Activated T-helper 17 cell treated with anti-CD3 and anti-CD28 coated beads, Interleukin-2, amount 50 U/mL, for 72 hours (primary cell): ENCODE measurements at places on chromosomes 5 and 9. TPM values are rescaled to one million over a fixed set of nuclear protein-coding genes. Genes with fewer than 3 reads are reported as not detected.

GRCh38 chr9:98549401-98549800, 159.3 kb downstream of the GABBR2 start:
- no peak overlapping the region for H3K27ac ChIP-seq
- H3K36me3 ChIP-seq = no peaks in the 10 kb centered on the region
- H3K4me1 ChIP-seq = no peaks in the 10 kb centered on the region

DNA sequence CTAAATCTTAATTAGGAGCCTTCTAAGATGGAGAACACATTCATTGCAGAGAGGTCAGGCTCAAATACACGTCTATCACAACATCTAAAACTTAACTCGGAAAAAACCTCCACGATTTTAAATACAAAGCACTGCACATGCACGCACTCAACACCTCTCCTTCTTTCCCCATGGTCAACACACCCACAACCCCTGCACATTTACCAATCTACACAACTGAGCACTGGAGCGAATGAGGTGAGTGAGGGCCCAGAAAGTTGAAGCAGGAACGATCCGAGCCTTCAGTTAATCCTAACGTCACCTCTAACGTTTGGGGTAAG, 278 bp upstream of the NIPSNAP3A start:
- H3K27ac ChIP-seq = peak overlapping the region; percentile 75
- peaks cover 9% of the 10 kb centered on the region for H3K4me1 ChIP-seq
- peaks cover 14% of the 10 kb centered on the region for H3K36me3 ChIP-seq
- H3K4me3 ChIP-seq = peak overlapping the region; percentile 84
- ATAC-seq = peak; percentile 26

DNA sequence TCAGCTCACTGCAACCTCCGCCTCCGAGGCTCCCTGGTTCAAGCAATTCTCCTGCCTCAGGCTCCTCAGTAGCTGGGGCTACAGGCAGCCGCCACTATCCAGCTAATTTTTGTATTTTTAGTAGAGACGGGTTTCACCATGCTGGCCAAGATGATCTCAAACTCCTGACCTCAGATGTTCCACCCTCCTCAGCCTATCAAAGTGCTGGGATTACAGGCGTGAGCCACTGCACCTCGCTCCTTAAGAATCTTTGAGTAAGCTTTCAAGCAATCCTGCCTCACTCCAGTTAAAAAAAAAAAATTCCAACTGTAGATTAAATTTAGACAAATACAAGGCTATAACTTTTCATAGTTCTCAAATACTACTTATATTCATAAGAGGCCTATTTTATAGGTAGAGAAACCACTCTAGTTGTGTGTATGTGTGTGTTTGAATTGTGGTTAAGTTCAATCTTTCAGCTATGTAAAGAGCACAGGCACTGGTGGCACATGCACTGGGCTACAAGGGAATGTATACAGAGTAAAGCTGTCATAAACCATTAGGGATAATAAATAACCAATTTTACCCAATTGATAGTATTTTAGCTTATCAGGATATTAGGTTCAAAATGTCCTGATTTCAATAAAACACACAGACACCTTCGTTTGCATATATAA, 50.6 kb upstream of the RAPGEF6 start:
- H3K4me1 ChIP-seq = no peaks in the 10 kb centered on the region
- H3K27ac ChIP-seq = no peak overlapping the region
- H3K36me3 ChIP-seq = peaks cover 38% of the 10 kb centered on the region
- no peaks in the 10 kb centered on the region for H3K27me3 ChIP-seq
- no peak for ATAC-seq

GRCh38 chr9:114270120-114270975, 52.5 kb upstream of the ORM1 start:
- no peaks in the 10 kb centered on the region for H3K4me1 ChIP-seq
- H3K27ac ChIP-seq = no peak overlapping the region
- peaks cover 8% of the 10 kb centered on the region for H3K27me3 ChIP-seq

Gene HSPB3
- total RNA-seq = not detected

Gene COL5A1
- 1.3 TPM for total RNA-seq

Gene ENTPD2
- total RNA-seq = 0.69 TPM

- no peaks in the 10 kb centered on the region for H3K4me1 ChIP-seq
- H3K27ac ChIP-seq = no peak overlapping the region
- no peaks in the 10 kb centered on the region for H3K27me3 ChIP-seq
- H3K4me3 ChIP-seq = no peak overlapping the region
- ATAC-seq = no peak
Measured at GRCh38 chr9:83382421-83382820, 155.8 kb downstream of the FRMD3 start.

Gene GRXCR2
- total RNA-seq = not detected

DNA sequence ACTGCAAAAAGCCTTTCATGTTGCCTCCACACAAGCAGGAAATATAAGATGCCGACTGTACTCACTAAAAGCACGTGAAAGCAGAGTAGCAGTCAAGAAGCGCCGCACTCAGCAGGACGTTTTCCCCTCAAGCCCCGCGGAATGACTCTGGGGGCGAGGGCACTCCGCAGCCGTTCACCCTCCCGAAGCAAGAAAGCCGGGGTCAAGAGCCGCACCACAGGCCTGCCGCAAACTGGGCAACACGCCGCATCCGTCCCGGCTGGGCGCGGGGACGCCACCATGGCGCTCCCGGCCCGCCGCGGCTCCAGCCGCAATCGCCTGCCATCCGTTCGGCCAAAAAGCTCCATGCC, 364 bp downstream of the RPS6 start:
- peaks cover 58% of the 10 kb centered on the region for H3K36me3 ChIP-seq
- peak overlapping the region; percentile 97 for H3K27ac ChIP-seq
- H3K27me3 ChIP-seq = no peaks in the 10 kb centered on the region
- ATAC-seq = peak; percentile 35

DNA sequence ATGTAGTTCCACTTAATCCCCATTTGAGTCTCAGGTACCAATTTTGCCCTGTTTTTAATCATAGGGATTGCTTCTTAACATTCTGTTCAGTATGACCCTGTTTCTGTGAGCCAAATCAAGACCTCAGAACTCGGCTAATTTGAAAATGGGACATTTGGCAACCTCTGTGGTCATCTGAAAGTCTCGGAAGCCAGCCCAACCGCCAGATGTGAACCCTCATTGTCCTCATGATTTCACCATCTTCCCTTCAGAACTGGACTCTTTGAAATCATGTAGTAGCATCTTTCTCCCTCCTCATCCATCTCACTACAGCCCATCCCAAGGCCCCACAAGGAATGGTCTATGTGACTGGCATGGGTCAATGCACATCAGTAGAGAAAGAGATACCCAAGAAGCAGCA, 88.9 kb downstream of the S1PR3 start:
- H3K4me1 ChIP-seq = peaks cover 5% of the 10 kb centered on the region
- no peaks in the 10 kb centered on the region for H3K36me3 ChIP-seq
- H3K4me3 ChIP-seq = no peak overlapping the region
- ATAC-seq = no peak

Gene SLC6A18
- total RNA-seq = not detected

DNA sequence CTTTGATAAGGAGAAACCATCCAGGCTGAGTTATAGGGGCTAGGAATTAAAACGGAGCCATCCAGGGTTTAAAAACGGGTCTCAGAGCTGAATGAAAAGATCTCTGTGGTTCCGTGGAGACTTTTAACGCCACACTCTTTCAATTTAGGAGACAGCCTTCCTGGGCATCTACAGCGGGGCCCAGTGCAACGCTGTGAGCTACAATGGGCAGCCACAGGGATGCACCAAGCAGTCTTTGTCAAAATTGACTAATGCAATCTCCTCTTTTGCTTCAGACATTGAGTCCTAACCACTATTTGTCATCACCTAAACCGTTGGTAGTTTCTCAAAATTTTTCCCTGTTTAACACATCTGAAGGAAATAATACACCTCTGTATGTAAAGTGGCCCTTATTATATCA, 96.6 kb upstream of the ABCA1 start:
- no peaks in the 10 kb centered on the region for H3K36me3 ChIP-seq
- no peak overlapping the region for H3K4me3 ChIP-seq
- no peaks in the 10 kb centered on the region for H3K4me1 ChIP-seq
- H3K27ac ChIP-seq = no peak overlapping the region
- peaks cover 9% of the 10 kb centered on the region for H3K27me3 ChIP-seq

Gene WNK2
- 0.93 TPM for total RNA-seq

GRCh38 chr5:76736679-76737556, 21.0 kb downstream of the F2R start:
- H3K27me3 ChIP-seq = no peaks in the 10 kb centered on the region
- H3K4me3 ChIP-seq = peak overlapping the region; percentile 32
- ATAC-seq = no peak
- peak overlapping the region; percentile 68 for H3K27ac ChIP-seq

- H3K27ac ChIP-seq = no peak overlapping the region
- ATAC-seq = no peak
- H3K4me3 ChIP-seq = no peak overlapping the region
- no peaks in the 10 kb centered on the region for H3K27me3 ChIP-seq
- no peaks in the 10 kb centered on the region for H3K36me3 ChIP-seq
Measured at GRCh38 chr5:179266291-179267070, 78.8 kb downstream of the ADAMTS2 start.

Gene ANKRD34B
- total RNA-seq = not detected

- peak overlapping the region; percentile 50 for H3K4me3 ChIP-seq
- H3K36me3 ChIP-seq = no peaks in the 10 kb centered on the region
- peaks cover 11% of the 10 kb centered on the region for H3K27me3 ChIP-seq
- H3K4me1 ChIP-seq = no peaks in the 10 kb centered on the region
Measured at GRCh38 chr5:150486402-150487198, 21.3 kb upstream of the NDST1 start.

- no peak overlapping the region for H3K27ac ChIP-seq
- no peak for ATAC-seq
- peaks cover 21% of the 10 kb centered on the region for H3K27me3 ChIP-seq
- peaks cover 6% of the 10 kb centered on the region for H3K4me1 ChIP-seq
Measured at GRCh38 chr5:73690015-73690414, 64.0 kb downstream of the ARHGEF28 start.
